Urinary bladder (tissue), 4 donors: ENCODE measurements at places on chromosomes 3 and 15. TPM values are rescaled to one million over a fixed set of nuclear protein-coding genes. Genes with fewer than 3 reads are reported as not detected.

SLCO2A1 gene
- total RNA-seq: 3.0 TPM

GOLGA6D gene
- total RNA-seq: not detected

COL7A1 gene
- 20.0 TPM for total RNA-seq

CHRFAM7A gene
- total RNA-seq: 3.6 TPM

CCK gene
- total RNA-seq: not detected

TICRR gene
- total RNA-seq: 2.9 TPM

CCR8 gene
- total RNA-seq: not detected
